ENCODE measurements at places on chromosomes 12 and 14. TPM values are rescaled to one million over a fixed set of nuclear protein-coding genes. Genes with fewer than 3 reads are reported as not detected.

DNA sequence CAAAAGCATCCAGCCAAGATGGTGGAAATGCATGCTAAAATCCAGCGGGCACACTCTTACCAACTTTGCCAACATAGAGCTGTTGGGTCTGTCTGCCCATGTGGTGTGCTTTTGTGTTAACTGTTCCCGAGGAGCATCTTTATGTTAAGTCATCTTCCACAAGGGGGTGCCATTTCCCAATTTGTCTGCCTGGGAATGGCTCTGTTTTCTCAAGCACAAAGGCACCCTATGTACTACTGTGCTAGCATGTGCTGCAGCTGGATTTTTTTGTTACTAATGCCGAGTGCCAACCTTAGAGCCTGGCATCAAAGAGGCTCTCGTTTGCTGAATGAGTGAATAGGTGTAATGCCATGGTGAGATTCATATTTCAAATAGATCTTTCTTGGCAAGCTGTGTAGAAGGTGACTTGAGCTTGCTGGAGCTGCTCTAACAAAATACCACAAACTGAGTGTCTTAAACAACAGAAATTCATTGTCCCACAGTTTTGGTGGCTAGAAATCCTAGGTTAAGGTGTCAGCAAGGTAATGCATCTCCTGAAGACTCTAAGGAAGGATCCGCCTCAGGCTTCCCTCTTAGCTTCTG is 74.3 kb downstream of the TRHDE start:
- peak; percentile 60 for DNase-seq

- DNase-seq, result peak; percentile 24
These were observed 1638.7 kb upstream of the SEL1L start for GRCh38 chr14:83172363-83172762.

DNA sequence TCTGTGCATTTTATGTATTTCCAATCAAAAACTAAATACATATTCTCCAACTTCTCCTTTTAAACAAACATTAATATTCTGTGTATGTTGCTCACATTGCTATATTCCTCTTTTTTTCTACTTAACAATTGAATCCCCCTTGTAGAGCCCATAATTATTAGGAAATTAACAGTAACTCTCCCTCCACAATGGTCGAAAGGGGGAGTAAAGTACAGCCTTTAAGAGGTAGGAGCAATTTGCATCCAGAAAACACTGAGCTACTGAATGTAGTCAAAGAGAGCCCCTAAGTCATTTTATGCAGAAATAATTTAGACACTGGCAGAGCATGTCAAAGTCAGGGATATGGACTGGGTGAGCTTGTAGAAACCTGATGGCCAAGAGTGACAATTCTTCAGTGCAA is 57.2 kb upstream of the SCN8A start:
- no peak for DNase-seq

- no peak for DNase-seq
These were observed 4.4 kb upstream of the C1RL start for GRCh38 chr12:7113389-7113871.

MCRS1 gene
- 73.6 TPM for total RNA-seq

DNA sequence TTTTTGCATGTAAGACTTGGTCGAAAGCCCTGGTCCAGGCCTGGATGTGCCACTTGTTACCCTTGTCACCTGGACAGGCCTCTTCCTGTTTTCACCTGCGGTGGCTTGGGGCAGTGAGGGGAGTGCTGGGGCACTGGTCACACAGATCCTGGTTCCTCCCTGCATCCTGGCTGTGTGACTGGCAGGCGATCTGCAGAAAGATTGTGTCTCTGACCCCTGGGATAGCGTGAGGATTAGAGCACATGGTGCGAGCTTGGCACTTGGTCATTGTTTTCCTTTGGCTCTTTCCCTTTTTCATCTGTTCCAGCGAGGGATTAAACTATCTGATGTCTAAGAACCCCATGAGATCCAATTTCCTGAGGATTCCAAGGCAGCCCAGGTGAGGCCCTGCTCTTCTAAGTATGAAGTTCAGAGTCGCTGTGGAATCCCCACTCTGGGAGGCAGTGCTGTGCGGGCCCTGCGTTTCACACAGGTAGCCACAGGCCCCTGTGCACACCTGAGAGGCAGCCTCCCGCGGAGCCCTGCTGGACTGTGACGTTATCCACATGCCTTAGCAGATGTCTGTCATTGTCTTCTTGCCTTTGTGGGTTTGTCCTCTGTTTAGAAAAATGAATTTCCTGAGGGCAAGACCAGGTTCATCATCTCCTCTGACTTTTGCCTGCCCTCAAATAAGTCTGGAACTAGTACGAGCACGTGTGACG is 288.4 kb downstream of the CACNA1C start:
- DNase-seq, result no peak

TAS2R20 gene
- total RNA-seq, result not detected

Measured in SJSA1 (cell line).